ENCODE measurements at places on chromosomes 5 and 9.

GRCh38 chr5:69230181-69230580 lies 4.5 kb upstream of the CDK7 start:
- no peak for DNase-seq

- DNase-seq, result no peak
These were observed 91.3 kb upstream of the ADAMTS2 start for GRCh38 chr5:179436321-179437122.

GRCh38 chr5:160693831-160694465 lies 158.1 kb downstream of the ATP10B start:
- DNase-seq, result no peak

DNA sequence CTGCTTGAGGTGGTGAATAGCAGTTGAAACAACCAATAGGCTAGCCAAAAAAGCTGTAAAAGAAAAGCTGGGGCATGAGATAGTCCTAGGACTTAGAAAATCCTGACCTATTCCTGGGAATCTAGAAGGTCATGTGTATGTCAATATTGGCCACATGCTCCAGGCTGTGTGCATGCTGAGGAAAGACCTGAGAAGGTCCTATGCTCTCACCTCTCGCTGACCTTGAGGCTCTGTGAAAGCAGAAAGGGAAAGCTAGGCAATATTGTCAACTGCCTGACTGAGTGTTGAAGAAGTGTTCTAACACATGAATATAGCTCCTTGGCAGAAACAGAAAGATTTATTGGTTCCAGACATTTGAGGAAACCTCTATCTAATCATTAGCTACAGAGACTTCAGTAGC lies 19.8 kb downstream of the TAS2R1 start:
- no peak for DNase-seq

DNA sequence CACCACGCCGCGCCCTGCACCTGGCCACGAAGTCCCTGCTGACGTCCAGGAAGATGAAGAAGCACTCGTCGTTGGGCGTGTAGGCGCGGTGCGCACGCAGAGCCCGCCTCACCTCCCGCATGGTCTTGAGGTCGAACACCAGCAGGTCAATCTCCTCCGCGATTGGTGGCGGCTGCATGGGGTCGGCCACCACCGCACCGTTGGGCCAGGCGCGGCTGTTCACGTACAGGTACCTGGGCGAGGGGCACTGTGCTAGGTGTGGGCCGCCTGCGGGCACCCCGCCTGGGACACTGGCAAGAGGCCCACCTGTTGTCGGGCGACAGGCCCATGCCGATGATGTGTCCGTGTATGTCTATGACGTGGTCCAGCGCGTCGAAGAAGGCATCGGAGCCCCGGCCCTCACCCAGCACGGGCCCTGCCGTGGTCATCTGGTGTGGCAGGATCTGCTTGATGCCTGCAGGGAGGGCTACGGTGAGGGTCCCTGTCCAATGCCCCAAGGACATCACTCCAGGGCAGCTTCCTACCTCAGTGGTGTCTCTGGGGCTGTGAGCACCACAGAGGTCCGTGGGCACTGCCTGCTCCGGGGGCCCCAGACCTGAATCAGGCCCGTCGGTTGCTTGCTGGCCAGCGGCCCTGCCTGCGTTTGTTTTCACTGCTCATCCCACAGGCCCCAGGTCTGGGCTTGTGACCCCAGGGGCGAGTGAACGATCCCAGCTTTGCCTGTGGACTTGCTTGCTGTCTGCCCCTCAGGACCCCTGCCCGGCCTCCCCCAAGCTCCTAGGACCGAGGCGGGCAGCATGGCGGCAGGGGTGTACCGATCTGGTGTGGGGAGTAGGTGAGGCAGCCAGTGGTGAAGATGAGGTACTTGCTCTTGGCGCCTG lies 3.1 kb downstream of the FBXW5 start:
- DNase-seq, result no peak

GRCh38 chr5:127280491-127281220 lies 9.9 kb upstream of the MEGF10 start:
- no peak for DNase-seq

DNA sequence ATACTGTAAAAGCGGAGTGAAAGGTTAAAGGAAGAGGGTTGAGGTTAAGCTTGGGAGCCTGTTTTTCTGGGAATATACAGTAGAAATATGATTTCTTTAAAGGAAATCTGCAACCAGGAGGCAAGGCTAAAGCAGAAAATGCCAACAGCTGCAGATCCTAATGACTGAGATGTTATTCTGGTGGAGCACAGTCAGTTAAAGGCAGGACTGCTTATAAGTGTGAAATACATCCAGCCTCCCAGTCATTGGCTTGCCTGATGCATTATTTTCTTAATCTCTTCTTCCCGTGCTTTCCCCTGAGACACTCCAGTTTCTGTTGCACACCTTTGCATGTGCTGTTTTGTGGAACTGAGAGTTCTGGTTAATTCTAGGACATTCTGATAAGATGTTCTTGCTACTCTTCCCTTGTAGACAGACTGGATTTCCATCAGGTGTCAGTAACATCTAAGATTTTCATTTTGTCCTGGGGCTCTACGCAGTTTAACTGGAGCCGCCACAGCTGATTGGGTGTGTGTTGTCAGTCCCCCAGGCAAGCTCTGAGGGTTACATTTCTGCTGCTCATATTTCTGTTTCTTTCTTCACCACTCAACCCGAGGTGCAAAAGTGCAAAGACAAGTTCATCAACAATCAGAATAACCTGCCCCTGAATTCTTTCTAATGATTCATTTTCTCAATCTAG lies 44.4 kb downstream of the CAST start:
- DNase-seq, result no peak

- no peak for DNase-seq
These were observed 377.0 kb downstream of the TLE1 start for GRCh38 chr9:81312346-81312745.

Measured in caudate nucleus (tissue), 63 donors.